Smooth muscle cell of trachea (primary cell): ENCODE measurements at places on chromosomes 2 and 18. TPM values are rescaled to one million over a fixed set of nuclear protein-coding genes. Genes with fewer than 3 reads are reported as not detected.

The UBXN4 gene
- 57.7 and 74.5 TPM in 2 replicates for total RNA-seq

The PLA2R1 gene
- 14.1 and 16.5 TPM in 2 replicates for total RNA-seq

The IL36B gene
- total RNA-seq: not detected in 2 replicates

The SCN7A gene
- total RNA-seq: 14.5 and 16.4 TPM in 2 replicates

The COL4A4 gene
- total RNA-seq: 0.50 and 0.87 TPM in 2 replicates

The ASPRV1 gene
- 0.15 and 0.33 TPM in 2 replicates for total RNA-seq

The LYG2 gene
- total RNA-seq: not detected in 2 replicates
